Lung microvascular endothelial cell (primary cell): ENCODE measurements at places on chromosomes 3 and 15. TPM values are rescaled to one million over a fixed set of nuclear protein-coding genes. Genes with fewer than 3 reads are reported as not detected.
A peak's percentile ranks its signal among the peaks of the same experiment; 100 is the strongest.

DNA sequence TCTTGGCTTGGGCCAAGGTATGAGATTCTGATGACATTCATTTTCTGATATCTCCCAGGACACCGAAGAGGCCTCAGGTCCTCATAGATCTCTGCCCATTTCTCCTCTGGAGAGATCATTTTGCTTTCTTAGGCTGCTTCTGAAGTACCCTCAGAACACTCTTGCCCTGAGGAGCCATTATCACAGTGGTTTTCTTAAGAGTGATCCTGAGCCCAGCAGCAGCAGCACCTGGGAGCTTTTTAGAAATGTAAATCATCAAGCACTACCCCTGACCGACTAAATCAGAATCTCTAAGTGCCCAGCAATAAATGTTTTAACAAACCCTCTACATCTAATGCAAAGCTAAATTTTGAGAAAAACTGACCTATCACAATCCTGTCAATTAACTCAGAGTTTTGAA is 40.6 kb upstream of the SLC9A9 start:
- no peak for DNase-seq

- DNase-seq = no peak
Measured at GRCh38 chr15:76483752-76484151, 147.2 kb downstream of the ISL2 start.

GRCh38 chr3:37387462-37387861 is 213.1 kb upstream of the LRRFIP2 start:
- DNase-seq = no peak

- DNase-seq = no peak
Measured at GRCh38 chr15:58551764-58552504, 120.1 kb downstream of the LIPC start.

GRCh38 chr15:84604826-84605553 is 4.2 kb downstream of the ZSCAN2 start:
- DNase-seq = no peak

DNA sequence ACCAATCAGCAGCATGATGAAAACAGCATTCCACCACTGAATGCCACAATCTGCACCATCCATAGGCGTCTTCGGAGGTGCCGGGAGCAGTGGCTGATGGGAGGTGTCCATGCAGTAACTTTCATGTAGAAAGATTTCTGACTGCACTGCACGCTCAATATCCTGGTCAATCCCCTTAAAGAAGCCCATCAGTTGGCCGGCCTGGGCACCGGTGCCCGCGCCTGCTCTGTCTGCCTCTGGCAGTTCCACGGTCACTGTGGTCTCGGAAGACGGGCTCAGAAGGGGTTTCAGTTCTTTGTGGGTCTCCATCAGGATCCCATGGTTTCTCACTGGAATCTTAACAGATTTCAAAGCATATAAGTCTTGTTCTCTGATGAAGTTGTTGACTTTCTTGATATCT is 3.9 kb downstream of the LYSMD4 start:
- no peak for DNase-seq

DNA sequence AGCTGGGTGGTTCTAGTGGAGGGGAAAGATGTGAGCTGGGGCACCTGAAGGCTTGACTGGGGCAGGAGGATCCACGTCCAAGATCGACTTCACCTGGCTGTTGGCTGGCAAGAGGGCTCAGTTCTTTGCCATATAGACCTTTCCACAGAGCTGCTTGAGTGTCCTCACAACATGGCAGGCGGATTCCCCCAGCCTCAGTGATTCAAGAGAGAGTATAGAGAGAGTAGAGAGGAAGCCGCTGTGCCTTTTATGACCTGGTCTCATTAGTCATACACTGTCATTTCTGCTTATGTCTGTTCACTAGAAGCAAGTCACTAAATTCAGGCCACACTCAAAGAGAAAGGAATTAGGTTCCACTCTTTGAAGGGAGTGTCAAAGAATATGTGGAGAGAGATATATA is 101.6 kb downstream of the APBA2 start:
- no peak for DNase-seq

GRCh38 chr15:26806151-26806550 is 33.3 kb upstream of the GABRB3 start:
- no peak for DNase-seq

DNA sequence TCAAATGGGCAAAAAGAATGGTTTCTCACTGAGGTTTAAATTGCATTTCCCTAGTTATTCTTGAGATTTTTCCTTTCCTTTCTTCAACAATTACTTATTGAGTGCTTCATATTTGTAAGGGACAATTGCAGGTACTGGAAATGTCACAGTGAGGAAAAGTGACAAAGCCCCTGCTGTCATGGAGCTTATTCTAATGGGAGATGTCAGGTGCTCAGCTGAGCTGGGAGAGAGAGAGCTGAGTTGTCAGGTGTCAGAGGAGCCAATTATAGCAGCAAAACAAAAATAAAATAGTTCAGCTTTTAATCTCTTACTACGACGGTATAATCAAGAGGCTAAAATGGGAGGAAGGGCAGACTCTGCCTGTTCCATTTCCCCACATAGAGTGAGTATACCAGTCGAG is 42.0 kb downstream of the CD86 start:
- DNase-seq = no peak

- no peak for DNase-seq
Measured at GRCh38 chr15:98126326-98127085, 166.0 kb downstream of the ARRDC4 start.

GRCh38 chr3:14324224-14324944 is 78.0 kb upstream of the SLC6A6 start:
- DNase-seq = no peak

DNA sequence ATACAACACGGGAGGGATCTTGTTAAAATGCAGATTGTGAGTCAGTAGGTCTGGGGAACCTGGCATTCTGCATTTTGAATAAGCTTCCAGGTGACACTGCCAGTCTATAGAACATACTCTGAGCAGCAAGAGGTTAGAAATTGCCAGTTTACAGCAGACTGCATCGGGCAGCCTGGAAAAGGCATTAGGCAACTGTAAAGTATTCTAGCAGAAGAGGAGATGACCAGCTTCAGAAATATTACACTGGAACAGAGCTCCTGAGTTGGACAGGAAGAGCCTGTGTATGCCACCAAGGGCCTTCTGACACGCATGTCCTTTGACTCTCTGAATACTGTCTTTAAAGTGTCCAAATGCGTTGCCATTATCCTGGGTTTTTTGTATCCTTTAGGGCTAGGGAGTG is 2.5 kb upstream of the ACAN start:
- no peak for DNase-seq

DNA sequence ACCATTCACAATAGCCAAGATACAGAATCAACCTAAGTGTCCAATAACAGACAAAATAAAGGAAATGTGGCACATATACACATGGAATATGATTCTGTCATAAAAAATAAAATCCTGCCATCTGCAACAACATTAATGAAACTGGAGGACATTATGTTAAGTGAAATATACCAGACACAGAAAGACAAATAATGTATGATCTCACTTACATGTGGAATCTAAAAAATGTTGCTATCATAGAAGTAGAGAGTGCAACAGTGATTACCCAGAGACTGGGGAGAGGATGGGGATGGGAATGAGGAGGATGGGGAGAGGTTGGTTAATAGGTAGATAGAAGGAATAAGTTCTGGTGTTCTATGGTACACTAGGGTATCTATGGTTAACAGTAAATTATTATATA is 28.7 kb downstream of the MRPL3 start:
- no peak for DNase-seq

DNA sequence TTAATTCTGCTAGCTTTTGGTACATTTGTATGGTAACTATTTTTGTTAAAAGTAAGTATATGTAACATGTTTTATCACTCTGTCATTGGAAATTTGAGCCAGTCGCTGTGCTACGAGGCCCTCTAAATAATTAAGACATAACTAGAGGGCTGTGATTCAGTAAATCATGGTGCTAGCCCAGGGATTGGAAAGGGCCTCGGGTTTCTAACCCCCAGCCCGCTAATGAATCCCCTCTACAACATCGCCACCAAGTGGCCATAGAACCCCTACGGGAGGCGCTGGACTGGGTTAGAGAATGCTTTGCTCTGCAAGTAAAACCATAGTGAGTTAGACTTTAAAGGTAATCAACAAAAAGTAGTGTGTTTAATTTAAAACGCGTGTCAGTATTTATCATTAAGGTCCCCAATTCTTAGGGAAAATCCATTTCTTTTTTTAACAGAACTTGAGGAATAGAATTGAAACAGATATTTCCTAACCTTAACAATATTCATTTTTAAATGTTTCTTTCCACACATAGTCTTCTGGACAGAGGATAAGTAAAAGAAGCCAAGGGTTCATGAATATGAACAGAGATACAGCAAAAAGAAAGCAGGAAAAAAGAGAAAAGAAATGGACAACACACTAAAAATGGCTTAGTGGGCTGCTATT is 744.7 kb downstream of the EPHA3 start:
- DNase-seq = no peak

- DNase-seq = no peak
Measured at GRCh38 chr15:56617628-56618027, 115.7 kb downstream of the ZNF280D start.

DNA sequence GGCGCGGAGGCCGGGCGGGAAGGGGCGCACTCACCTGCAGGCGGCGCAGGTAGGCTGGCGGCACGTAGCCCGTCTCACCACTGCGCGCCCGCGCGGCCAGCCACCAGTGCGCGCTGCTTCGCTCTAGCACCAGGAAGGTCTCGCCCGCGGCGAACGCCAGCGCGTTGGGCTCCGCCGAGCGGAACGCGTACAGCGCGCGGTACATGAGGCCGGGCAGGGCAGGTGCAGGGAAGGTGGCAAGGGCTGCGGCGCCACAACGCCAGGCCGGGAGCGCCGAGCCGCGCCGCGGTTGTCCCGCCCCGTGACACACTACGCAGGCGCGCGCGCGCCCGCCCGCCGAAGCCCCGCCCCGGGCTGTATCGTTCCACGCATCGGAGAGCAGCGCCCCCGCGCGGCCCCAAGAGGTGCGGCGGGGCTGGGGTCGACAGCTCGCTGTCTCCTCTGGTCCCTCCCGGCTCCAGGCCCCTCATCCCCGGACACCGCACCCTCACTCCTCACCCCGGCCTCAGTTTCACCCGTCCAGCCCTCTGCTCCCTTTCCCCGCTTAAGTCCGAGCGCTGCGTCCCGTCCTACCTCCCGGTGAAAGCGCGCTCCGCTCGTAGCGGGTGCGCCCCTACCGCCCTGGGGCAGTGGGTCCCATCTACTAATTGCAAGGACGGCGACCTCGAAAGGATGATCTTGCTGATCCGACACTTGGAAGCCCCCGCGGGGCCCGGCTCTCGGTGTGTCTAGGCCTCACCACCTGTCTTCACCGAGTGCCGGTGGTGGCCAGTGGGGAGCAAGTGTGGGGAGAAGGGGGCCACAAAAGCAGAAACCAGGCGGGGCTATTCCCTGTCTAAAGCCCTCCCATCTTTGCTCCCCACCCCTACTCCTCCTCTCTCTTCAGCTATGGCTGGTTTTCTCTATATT is at the start of gene NCKIPSD:
TSS of gene NCKIPSD (minus strand) at position 313 of the 909 bp plus-strand sequence. CDS start at position 205, 108 bp downstream.
- DNase-seq = peak; percentile 83

- DNase-seq = peak; percentile 71
Measured at GRCh38 chr3:155024006-155024638, 56.0 kb upstream of the MME start.

- DNase-seq = no peak
Measured at GRCh38 chr3:136110481-136110880, 85.7 kb downstream of the MSL2 start.

DNA sequence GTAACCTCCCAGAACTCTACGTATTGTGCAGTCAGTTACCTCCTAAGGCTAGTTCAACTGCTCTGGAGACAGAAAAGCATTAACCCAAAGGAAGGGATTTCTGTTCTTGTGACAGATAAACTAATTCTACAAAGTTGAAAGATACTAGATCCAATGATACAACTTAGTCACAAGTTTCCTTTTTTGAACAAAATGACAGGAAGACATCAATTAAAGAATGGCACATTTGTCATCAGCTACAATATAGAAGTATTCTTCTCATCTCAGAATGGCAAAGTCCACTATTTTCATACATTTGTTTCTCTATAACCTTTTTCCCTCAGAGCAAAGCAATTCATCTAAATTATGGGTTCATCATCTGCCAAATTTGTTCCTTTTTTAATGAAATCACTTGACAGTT is 43.7 kb downstream of the ISL2 start:
- peak; percentile 5 for DNase-seq

- DNase-seq = no peak
Measured at GRCh38 chr3:188826574-188826973, 345.2 kb upstream of the TPRG1 start.

- DNase-seq = no peak
Measured at GRCh38 chr15:90818251-90819210, 49.9 kb upstream of the FURIN start.

- DNase-seq = no peak
Measured at GRCh38 chr15:66940368-66940767, 125.0 kb upstream of the SMAD3 start.

- DNase-seq = no peak
Measured at GRCh38 chr3:100429187-100429716, 27.9 kb downstream of the LNP1 start.

GRCh38 chr15:39605146-39605545 is 24.3 kb downstream of the THBS1 start:
- no peak for DNase-seq

- no peak for DNase-seq
Measured at GRCh38 chr3:13110678-13111116, 37.5 kb upstream of the IQSEC1 start.

DNA sequence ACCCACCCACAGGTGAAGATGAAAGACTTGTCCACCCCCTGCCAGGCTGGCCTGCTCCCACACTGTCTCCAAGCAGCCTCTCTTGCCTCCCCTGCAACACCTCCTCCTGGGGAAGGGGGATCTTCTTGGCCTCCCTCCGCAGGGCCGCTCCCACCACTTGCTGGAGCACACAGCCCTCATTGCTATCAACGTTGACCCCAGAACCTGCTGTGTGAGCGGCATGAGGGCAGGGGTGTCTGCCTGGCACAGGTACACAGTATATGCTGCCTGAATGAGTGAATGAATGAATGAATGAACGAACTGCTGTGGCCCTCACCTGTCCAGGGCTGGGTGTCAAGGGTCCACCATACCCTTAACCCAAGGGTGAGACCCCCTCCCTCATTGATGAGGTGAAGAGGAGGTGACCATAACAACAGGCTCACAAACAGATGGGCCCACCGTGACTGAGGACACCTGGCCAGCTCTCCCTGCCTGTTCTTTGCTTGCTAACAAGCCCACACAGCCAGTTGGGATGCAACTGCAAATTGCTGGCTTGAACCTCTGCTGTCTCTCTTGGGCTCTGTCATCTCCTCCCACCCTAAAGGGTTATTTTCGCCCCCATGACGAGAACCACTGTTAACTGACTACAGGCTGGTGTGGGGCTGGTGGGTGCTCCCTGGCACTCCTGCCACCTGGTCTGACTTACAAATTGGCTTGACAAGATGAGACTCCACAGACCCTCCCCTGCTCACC is 22.5 kb downstream of the SLC41A3 start:
- DNase-seq = no peak

DNA sequence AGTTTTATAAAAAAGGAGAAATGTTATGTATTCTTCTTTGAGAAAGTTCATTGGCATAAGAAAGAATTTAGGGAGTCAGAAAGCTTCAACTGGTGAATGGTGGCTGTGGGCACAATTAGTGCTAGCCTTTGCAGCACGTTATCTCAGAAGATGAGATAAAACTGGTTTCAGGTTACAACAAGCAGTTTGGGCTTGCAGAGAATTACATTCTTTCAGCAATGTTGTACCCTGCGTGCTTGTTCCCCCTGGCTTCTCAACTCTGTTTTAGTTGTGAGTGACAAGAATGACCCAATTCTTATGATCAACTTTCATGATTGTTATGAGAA is 31.6 kb upstream of the ACP3 start:
- no peak for DNase-seq

PIF1 gene
- 1.8 and 5.4 TPM in 2 replicates for total RNA-seq

KIF15 gene
- 1.6 and 4.8 TPM in 2 replicates for total RNA-seq

RBMS3 gene
- 22.6 and 24.2 TPM in 2 replicates for total RNA-seq

DNAJC19 gene
- 21.6 and 25.8 TPM in 2 replicates for total RNA-seq

LRTM1 gene
- total RNA-seq = not detected in 2 replicates

SEMA6D gene
- total RNA-seq = 0.44 and 1.2 TPM in 2 replicates

CHCHD4 gene
- total RNA-seq = 9.6 and 13.1 TPM in 2 replicates

CIDEC gene
- total RNA-seq = not detected in 2 replicates

STAC gene
- 0.40 and 2.6 TPM in 2 replicates for total RNA-seq

NOX5 gene
- total RNA-seq = under 0.01 TPM in 1 of 2 replicates, not detected in the other
